ENCODE measurements at places on chromosomes 7 and 10.

- DNase-seq, result no peak
Measured at GRCh38 chr10:31321396-31321941, 2.5 kb downstream of the ZEB1 start.

GRCh38 chr7:2843191-2843685 lies 870 bp downstream of the GNA12 start:
- no peak for DNase-seq

- DNase-seq, result no peak
Measured at GRCh38 chr10:111989136-111989911, 194.2 kb downstream of the GPAM start.

DNA sequence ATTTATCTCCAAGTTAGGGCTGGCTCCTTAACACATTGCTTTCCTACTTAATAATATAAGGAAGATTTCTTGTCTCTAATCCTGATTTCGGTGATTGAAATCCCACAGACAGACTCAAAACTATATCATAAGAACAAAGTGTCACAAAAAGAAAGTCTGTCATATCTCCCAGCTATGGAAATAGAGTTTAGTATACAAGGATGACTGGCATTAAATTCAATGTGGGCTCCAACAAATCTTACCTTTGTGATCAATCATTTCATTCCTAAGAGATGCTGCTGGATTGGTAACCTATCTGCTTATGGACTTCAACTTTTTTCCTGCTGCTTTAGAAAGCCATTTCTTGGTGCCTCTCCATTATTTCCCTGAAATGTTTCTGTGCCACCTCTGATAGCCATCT lies 39.5 kb upstream of the ZRANB1 start:
- DNase-seq, result no peak

DNA sequence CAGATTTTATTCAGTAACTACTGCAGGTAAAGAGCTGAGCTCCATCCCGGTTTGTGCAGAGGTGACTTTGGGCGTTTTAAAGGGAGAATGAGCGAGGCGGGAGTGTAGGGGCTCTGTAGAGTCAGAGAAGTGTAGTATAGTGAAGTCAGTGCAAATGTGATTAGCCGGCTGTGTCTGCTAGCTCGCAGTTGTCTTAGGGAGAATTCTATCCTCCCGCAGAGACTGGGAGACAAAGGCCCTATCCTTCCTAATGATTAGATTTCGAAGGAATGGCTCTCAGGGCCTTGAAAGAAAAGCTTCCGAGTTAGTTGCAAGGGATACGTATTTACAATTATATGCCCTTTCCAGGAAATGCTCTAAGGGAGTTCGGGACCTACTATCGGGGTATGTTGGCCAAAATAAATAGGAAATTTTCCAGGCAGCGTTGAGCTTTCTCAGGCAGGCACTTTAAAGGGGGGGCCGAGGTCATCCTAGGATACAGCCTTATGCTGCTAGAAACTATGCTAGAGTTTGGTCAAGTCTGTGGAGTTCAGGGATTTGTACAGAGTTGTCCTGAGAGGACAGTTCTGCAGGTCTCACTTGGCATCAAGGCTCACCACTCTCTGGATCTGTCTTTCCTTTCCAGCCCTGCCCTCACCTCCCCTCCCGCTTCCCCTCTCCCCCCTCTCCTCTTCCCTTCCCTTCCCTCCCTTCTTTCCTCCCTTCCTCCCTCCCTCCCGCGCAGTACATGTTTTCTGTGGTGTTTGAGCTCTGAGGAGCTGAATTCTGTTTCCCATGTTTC lies 825 bp downstream of the MRPL32 start:
- no peak for DNase-seq

DNA sequence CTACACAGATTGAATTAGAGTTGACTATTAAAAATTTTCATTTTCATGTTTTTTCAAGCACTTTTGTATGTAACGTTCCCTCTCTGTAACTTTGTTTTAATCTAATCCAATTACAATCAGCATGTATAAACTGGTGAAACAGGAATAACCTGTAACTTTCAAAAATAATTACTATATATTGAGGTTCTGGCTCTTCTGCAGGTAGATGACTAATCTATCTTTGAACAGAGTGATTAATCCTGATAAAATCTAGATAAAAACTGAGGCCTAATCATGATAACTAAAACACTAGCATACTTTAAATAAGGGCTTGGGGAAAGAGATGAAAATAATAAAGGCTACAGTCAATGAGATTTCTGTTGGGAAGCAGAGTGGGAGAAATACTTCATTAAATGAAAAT lies 101.6 kb upstream of the KCND2 start:
- no peak for DNase-seq

- DNase-seq, result no peak
Measured at GRCh38 chr10:14146501-14146900, 184.2 kb downstream of the FRMD4A start.

DNA sequence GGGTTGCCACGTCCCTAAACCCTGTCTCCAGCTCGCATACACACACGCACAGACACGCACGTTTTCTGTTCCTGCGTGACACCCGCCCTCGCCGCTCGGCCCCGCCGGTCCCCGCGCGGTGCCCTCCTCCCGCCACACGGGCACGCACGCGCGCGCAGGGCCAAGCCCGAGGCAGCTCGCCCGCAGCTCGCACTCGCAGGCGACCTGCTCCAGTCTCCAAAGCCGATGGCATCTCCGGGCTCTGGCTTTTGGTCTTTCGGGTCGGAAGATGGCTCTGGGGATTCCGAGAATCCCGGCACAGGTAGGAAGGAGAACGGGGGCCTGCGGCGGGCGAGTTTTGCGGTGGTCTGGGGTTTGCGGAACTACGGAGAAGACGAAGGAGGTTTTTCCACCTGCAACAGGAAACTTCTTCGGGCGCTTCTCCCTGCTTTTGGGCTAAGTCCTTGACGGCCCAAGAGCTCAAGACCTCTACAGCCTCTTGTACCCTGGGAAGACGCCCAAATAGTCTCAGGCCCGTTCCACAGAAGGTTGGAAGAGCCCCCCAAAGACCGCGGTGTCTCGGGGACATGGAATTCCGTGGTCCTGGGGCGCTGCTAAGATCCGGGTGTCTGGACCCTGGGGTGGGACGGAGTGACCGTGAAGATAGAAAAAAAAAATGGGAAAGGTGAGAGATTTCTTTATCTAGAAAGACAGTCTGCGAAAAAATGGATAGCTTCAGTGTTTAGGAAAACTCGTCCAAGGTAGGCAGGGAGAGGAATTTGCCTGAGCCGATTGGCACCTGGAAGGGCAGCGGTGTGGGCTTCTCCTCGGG lies at the start of gene GAD2:
Gene GAD2 (plus strand): TSS at position 190 of the 811 bp plus-strand sequence. CDS start 36 bp downstream, at position 226.
- DNase-seq, result no peak

GRCh38 chr7:1599640-1600395 lies 30.0 kb upstream of the PSMG3 start:
- DNase-seq, result no peak

DNA sequence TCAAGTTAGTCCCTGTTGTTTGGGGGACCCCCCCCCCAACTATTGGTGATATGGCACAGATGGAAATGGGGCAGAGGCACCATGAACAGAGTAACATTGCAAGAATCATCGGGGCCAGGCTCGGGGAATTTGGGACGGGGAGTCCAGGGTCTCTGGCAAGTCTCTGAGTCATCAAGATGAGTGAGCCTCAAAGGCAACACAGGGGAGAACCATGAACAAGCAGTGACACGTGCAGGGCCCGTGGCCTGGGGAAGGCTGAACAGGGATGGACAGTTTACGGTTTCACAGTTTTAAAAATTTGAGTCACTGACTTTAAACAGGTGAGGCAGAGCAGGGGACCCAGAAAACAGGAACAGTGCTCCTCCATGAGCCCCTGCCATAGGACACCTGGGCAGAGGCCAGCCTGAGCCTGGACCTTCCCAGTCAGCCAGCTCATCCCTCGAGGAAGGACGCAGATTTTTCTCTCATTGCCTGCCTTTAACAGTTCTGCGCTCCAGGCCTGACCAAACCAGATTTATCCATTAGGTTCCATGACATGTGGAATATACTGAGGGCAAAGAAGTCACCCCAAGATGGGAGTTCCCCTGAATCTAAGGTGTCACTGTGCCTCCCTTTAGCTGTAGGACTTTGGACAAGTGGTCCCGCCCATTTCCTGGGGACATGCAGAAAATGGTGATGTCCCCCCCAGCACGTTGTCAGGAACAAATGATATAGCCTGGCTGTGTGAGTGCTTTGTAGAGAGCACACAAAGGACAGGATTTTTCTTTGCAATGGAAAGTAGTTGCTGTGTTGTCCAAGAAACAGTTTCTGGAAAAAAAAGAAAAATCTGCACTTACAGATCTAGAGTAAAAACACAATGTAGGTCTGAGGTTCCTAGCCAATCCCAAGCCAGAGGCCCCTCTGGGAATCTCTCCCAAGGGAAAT lies 23.8 kb downstream of the CHST15 start:
- no peak for DNase-seq

- DNase-seq, result no peak
Measured at GRCh38 chr10:96973809-96974747, 142.0 kb downstream of the LCOR start.

- no peak for DNase-seq
Measured at GRCh38 chr10:4345877-4346646, 479.9 kb upstream of the AKR1E2 start.

GRCh38 chr10:87038286-87038717 lies 18.2 kb downstream of the FAM25A start:
- DNase-seq, result no peak

GRCh38 chr7:113015034-113015645 lies 71.5 kb downstream of the GPR85 start:
- DNase-seq, result no peak

DNA sequence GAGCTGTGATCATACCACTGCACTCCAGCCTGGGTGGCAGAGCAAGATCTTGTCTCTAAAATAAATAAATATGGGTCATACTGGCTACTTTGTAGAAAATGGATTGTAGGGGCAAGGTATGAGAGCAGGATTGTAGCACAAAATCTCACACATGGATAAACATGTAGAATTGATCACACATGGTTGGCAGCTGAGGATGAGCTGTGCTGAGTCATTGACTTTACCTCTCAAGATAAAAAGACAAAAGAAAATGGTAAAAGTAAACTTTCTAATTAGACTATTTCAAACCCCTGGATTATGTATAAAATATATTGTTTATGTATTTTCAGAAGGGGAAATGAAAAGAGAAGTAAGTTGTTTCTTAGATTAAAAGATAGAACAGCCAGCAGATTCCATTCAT lies 69.3 kb downstream of the APBB1IP start:
- DNase-seq, result no peak

DNA sequence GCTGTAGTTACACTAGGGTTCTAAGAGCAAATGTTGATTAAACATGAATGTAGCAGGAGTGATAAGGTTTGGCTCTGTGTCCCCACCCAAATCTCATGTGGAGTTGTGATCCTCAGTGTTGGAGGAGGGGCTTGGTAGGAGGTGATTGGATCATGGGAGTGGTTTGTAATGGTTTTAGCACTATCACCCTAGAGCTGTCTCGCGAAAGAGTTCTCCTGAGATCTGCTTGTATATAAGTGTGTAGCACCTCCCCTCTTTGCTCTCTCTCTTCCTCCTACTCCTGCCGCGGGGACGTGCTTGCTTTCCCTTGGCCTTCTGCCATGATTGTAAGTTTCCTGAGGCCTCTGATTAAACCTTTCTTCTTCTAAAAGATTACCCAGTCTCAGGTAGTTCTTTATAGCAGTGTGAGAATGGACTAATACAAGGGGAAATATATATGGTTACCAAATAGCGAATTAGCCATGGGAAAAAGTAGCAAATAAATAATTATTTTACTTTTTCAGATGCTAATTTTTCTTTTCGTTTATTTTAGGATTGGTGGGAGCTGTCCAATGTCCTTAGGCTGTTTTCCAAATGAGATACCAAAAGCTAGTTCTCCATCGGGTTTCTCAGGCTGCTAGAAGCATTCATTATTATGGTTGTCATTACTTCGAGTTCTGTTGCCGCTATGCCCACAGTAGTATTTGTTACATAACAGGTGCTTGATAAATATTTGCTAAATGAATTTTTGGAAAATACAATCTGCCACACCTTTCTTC lies 58.7 kb downstream of the PTEN start:
- DNase-seq, result no peak

DNA sequence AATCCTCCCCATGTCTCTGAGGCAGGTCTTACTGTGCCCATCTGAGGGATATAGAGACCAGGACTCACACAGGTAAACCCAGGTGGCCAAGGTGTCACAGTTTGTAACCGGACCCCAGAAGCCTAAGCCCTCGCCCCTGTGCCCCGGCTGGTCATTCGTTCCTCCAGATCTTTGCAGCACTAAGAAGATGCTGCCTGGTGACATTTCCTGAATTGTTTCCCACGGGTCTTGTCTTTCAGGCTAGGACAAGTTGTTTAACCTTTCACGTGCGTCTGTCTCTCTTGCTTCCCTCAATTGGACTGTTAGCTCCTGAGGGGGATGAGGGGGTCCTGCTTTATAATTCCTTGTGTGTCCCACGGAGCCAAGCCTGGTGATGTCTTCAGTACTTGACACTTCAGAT lies 158.0 kb downstream of the KCNMA1 start:
- no peak for DNase-seq

All from activated T-helper 1 cell treated with anti-CD3 and anti-CD28 coated beads, Interleukin-2, amount 50 U/mL, for 16 hours (primary cell).